Spinal cord (tissue), 10 donors: ENCODE measurements at places on chromosomes 2 and 18. TPM values are rescaled to one million over a fixed set of nuclear protein-coding genes. Genes with fewer than 3 reads are reported as not detected.

The METTL5 gene
- 40.8 TPM for total RNA-seq

The NEB gene
- total RNA-seq = 8.5 TPM

The CYP27A1 gene
- total RNA-seq = 12.1 TPM

The CROCC2 gene
- 0.30 TPM for total RNA-seq

The CYS1 gene
- total RNA-seq = 2.2 TPM

- no peak for DNase-seq
Observed at GRCh38 chr2:238389988-238390589, 36.6 kb upstream of the ASB1 start.

GRCh38 chr2:200778038-200778437 lies 33.7 kb upstream of the BZW1 start:
- DNase-seq = no peak

DNA sequence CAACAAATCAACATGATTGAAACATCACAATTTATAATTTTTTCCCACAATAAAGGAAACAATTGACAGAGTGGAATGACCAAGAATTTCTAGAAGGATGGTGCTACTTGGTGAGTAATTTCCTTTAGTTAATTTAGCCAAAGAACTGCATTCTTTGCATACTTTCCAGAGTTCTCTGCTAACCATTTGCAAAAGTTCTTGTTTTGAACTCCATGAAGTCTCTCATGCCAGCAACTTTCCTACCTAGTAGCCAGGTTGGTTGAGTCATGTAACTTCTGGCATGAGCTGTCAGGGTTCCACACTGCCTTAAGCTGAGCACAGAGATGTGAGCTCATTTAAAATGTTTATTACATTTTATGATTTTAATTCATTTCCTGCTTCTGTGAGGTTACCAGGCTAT lies 539.6 kb downstream of the PID1 start:
- DNase-seq = no peak

- DNase-seq = no peak
Observed at GRCh38 chr2:168138901-168139300, 108.5 kb downstream of the STK39 start.

DNA sequence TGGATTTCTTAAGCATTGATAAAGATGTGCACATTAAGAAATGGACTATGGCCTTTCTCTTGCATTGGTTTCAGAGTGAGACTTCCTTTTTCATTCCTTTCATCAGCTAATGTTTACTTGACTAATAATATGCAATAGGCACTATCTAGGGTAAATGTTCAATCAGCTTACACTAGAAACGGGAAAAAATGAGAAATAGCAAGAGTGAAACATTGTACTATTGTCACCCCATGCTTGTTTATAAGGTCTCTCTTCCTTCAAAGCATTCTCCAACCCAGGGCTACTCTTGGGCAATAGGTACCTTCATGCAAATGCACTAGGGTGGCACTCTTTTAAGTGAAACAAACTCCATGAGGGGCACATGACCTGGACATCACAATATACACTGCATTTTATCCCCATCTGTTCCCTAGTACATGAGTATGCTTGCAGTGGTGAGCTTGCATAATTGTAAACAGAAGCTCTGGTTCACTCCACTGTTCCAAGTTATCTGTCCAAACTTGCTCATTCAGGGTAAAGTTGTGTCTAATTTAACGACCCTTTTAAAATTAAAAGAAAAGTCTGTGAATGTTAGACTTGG lies 402.3 kb downstream of the ERBB4 start:
- no peak for DNase-seq

DNA sequence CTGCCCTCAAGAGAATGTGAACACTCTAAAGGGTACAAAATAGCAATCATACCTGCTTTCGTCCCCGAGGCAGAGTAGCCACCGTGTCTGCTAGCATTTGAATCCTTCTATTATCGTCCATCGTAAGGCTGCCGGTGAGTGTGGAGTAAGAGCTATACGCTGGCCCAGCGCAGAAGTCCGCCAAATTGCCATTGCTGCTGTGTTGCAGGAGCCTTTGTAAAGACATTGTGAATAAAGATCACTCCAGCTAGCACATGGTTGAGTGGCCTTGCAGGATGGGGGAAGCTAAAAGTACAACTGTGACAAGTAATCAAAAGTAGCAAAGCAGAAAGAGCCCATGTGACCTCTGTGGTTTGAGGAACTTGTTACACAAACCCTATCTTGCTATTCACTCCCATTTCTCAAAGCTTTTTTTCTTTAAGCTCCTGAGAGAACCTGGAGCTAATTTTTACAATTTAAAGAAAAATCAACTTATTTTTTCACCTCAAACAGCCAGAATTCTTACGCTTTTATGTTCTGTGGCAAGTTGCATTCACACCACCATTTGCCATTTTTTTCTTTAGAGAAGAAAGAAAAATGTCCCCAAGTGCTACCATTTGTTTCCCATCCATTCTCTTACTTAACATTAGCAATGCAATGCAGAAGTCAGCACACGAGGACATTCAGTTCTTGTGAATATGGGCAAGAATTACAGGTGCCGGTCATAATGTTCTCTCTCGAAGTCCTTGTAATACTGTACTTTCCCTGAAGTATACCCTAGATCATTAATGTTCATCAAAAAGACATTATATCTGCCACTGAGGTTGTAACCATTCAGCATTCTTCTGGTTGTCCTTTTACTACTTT lies at the start of gene CYTIP:
TSS of gene CYTIP (minus strand) at position 295 of the 846 bp plus-strand sequence. CDS start at position 226, 69 bp downstream.
- DNase-seq = no peak

GRCh38 chr18:25329783-25330182 lies 22.2 kb downstream of the ZNF521 start:
- no peak for DNase-seq

DNA sequence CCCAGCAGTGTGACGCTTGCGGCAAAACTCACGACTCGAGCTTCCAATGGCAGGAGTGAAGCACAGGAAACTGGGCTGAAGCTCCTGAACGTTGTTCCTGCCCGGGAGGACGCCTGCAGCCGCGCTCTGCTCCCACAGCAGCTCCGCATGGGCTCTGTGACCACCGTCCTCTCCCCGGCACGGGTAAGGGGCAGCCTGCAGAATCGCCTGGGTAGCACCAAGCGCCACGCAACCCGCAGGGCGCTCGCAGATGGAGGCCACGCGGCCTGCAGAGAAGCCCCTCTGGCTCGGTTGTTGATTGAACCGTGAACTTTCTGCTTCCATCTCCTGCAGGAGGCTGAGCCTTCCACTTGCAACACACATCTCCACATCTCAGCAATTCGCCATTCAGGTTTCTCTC lies 63.3 kb upstream of the ZNF236 start:
- no peak for DNase-seq

GRCh38 chr2:40546439-40547191 lies 94.7 kb upstream of the SLC8A1 start:
- DNase-seq = no peak

DNA sequence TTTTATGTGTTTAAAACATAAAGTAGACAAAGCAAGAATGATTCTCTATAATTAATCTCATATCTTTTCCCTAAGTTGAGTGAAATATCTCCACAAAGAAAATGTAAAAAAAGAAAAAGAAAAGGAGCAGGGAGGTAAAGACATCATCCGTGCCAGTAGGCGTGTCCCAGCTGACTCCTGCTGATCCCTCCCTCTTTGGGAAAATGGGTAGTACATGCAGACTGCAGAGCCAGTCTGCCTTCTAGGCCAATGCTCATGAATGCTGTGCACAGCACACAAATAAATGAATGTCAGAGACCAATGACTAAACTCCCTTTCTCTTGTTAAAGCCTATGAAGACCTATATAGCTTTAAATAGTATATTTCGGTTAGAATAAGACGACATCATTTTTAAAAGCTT lies 64.7 kb downstream of the RAPH1 start:
- DNase-seq = peak; percentile 26
